Effector memory CD4-positive, alpha-beta T cell (primary cell): ENCODE measurements at places on chromosomes 7 and 10.

DNA sequence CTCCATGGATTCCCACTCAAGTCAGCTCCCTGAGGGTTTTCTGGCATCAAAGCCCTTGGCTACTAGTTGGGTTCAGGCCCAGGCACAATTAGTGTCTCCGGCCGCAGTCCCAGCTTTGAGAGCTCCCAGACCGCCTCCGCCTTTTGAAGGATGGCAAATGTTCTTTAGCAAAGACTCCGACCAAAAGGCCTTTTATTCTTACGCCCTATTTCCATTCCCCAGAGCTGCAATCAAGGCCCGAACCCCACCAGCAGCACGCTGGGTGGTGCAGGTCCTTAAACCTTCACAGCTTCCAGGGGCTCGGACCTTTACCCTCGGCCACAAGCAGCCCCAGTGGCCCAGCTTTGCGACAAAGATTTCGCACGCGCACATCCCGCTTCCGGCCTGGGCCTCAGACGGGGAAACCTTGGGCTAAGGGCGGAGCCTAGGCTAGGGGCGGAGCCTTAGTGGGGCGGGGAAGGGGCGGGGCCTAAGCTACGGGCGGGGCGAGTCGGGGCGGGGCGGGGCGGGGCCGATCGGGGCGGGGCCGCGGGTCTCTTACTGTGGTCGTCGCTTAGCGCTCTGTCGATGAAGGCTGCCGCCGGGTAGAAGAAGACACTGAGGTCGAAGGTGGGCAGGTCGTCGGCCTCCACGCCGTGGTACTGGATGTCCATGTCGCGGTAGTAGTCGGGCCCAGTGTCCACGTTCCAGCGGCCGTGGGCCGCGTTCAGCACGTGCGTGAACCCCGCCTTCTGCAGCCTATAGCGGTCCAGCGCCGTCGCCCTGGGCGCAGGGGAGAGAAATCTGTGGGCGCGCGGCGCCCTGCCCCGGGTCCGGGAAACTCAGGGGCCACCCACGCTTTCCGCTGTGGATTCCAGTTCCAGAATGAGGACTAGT lies 68.0 kb upstream of the SAMD8 start:
- no peaks in the 10 kb centered on the region for H3K36me3 ChIP-seq
- peak overlapping the region; percentile 19 for H3K4me3 ChIP-seq
- H3K4me1 ChIP-seq, result peaks cover 6% of the 10 kb centered on the region
- peak; percentile 49 for DNase-seq
- no peaks in the 10 kb centered on the region for H3K27me3 ChIP-seq
- H3K27ac ChIP-seq, result no peak overlapping the region

DNA sequence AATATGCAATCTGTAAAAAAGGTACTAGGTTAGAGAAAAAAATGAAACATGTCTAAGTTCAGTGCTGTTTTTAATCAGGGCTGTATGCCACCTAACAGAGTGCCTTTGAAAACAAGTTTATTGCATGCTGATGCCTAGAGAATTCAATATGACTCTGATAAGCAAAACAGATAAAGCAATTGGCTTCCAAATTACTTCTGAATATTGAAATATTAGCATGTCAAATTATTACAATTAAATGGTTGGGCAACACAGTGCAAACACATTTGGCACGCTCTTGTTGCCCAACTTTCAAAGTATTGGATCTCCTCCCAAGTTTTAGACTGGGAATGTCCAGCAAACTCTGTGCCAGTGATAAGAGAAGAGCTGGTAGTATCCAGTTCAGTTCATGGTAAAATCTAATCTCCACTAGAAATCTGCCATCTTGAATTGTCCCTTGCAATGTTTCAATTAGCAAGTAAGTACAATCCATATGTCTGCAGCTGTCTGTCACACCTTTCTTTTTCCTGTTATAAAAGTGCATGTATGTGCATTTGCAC lies 65.2 kb upstream of the FAM133B start:
- no peaks in the 10 kb centered on the region for H3K4me1 ChIP-seq
- H3K36me3 ChIP-seq, result peaks cover 5% of the 10 kb centered on the region
- H3K4me3 ChIP-seq, result no peak overlapping the region

- no peak overlapping the region for H3K27ac ChIP-seq
- DNase-seq, result no peak
- no peak overlapping the region for H3K4me3 ChIP-seq
- H3K36me3 ChIP-seq, result no peaks in the 10 kb centered on the region
These were observed 838.2 kb upstream of the POM121L12 start for GRCh38 chr7:52197221-52197620.

DNA sequence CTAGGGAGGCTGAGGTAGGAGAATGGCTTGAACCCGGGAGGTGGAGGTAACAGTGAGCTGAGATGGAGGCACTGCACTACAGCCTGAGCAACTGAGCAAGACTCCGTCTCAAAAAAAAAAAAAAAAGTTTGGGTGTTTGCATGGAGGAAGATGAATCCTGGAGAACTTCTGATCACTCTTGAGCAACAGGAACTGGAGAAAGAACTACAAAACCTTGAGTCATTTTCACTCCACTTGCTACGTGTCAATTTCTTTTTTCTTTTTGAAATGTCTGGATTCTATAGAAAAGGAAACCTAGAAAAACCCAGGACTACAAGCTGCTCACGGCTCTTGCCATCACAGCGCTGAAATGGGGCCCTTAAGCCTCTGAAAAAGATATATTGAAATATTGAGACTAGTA lies 189.6 kb upstream of the NRP1 start:
- no peak overlapping the region for H3K27ac ChIP-seq
- DNase-seq, result no peak
- H3K36me3 ChIP-seq, result no peaks in the 10 kb centered on the region
- H3K27me3 ChIP-seq, result no peaks in the 10 kb centered on the region

DNA sequence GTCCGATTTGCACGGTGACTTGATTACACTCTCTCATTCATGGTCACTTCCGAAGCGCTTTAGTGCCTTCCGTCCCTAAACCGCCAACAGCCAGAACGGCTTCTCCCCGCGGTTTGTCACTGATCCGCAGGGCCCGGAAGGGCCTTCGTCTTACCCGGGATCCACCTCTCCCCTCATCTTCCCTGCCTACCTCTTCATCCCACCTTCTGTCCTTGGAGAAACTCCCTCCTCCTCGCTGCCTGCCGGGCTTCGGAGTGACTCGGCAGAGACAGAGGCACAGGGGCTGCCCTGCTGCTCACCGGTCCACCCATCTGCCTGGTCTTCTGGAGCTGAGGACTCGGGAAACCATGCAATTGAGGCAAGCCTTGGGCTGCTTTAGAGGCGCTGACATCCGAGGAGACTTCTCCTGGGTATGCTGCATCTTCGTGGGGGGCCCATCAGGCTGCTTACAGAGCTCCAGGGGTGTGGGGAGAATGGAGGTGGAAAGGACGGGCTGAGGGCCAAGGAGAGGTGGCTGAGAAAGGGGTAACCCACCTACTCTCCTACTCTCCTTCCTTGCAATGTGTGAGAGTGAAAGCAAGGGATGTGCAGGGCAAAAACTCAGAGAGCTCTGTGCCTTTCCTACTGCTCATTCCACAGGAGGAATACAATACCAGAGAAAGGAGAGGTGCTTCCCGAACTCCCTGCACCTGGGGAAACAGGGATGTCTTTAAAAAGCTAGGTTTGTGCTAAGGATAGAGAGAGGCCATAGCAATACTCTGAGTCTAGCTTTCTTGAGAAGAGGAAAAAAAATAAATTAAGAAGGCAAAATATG lies 1.0 kb upstream of the HOXA11 start:
- DNase-seq, result no peak
- H3K4me1 ChIP-seq, result peaks cover 51% of the 10 kb centered on the region
- peaks cover 87% of the 10 kb centered on the region for H3K27me3 ChIP-seq
- no peak overlapping the region for H3K4me3 ChIP-seq
- H3K27ac ChIP-seq, result no peak overlapping the region

GRCh38 chr7:128322040-128322643 lies 21.6 kb downstream of the RBM28 start:
- no peaks in the 10 kb centered on the region for H3K4me1 ChIP-seq
- peaks cover 69% of the 10 kb centered on the region for H3K36me3 ChIP-seq

DNA sequence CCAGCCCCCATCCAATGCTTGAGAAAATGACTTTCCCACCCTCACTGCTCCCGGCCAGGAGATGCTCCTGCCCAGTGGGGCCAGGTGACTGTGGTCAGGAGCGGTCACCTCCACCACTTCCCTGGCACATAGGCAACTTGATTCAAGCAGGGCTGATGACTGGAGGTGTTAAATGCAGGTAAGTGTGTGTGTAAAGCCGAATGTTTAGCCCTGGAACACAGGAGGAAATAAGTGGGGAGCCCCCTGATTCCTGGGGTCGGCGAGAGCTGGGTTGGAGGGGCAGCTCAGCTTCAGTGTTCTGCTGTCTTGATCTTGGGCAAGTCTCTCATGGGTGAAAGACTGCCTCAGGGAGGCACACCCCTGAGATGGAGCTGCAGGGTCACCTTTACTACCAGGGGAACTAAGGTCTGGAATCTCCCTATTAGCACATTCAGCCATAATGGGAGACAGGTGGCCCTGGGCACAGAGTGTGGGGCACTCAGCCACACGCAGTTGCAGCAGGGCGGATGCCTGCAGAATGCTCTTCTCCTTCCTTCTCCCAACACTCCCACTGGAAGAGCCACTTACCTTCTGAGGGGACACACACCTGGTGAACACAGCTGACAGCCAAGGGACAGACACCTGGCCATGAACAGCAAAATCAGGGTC lies 124.1 kb downstream of the PTPN20 start:
- no peaks in the 10 kb centered on the region for H3K4me1 ChIP-seq
- no peak for DNase-seq
- no peak overlapping the region for H3K4me3 ChIP-seq
- no peak overlapping the region for H3K27ac ChIP-seq
- no peaks in the 10 kb centered on the region for H3K36me3 ChIP-seq

- no peak for DNase-seq
- no peaks in the 10 kb centered on the region for H3K27me3 ChIP-seq
- no peak overlapping the region for H3K4me3 ChIP-seq
- no peak overlapping the region for H3K27ac ChIP-seq
- no peaks in the 10 kb centered on the region for H3K4me1 ChIP-seq
These were observed 53.3 kb upstream of the SLC16A12 start for GRCh38 chr10:89588671-89589070.

DNA sequence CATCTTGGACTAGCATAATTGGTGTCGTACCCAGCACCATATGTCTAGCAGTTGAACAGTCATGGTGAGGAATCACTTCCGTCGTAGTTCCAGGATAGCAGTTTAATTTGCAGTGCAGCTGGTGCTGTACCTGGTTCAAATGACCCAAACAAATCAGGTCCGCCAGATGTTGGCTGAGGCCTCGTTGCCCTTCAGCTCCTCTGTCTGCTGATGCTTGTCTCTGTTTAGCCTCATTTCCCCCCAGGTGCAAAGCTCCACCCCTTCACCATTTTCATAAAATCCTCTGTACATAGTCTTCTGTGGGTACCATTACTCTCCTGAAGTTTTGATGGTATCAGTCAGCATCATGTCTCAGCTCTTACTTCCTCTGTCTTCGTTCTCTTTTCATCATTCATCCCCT lies 35.1 kb downstream of the UMAD1 start:
- no peak for DNase-seq
- no peak overlapping the region for H3K27ac ChIP-seq
- H3K27me3 ChIP-seq, result no peaks in the 10 kb centered on the region
- H3K4me1 ChIP-seq, result peaks cover 4% of the 10 kb centered on the region
- peaks cover 15% of the 10 kb centered on the region for H3K36me3 ChIP-seq
- no peak overlapping the region for H3K4me3 ChIP-seq

- H3K27me3 ChIP-seq, result no peaks in the 10 kb centered on the region
- H3K27ac ChIP-seq, result no peak overlapping the region
- no peaks in the 10 kb centered on the region for H3K36me3 ChIP-seq
- no peak for DNase-seq
- H3K4me3 ChIP-seq, result no peak overlapping the region
- H3K4me1 ChIP-seq, result no peaks in the 10 kb centered on the region
These were observed 35.4 kb downstream of the JMJD1C start for GRCh38 chr10:63430091-63430998.
